Left kidney (tissue), 8 donors: ENCODE measurements at places on chromosomes 3 and 15. TPM values are rescaled to one million over a fixed set of nuclear protein-coding genes. Genes with fewer than 3 reads are reported as not detected.

The FBXO40 gene
- 0.02 TPM for polyA plus RNA-seq

DNA sequence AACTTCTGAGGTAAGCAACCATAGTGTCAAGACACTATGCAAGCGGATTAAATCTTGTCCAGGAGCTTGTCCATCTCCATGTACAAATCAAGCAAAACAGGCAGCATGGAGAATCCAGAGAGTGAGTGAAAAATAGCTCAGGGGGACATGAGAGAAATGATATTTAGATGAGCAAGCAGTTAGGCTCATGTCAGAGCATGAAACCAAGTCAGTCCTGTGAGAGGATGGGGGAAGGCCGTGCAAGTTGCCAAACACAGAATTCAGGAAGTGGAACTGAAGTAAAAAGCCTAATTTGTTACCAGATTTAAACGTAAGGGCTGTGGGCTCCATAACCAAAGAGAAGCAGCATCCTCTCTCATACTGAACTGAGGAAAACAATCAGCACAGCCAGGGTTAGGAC lies 995.9 kb downstream of the MCTP2 start:
- DNase-seq: no peak

The APOD gene
- polyA plus RNA-seq: 13.3 TPM

DNA sequence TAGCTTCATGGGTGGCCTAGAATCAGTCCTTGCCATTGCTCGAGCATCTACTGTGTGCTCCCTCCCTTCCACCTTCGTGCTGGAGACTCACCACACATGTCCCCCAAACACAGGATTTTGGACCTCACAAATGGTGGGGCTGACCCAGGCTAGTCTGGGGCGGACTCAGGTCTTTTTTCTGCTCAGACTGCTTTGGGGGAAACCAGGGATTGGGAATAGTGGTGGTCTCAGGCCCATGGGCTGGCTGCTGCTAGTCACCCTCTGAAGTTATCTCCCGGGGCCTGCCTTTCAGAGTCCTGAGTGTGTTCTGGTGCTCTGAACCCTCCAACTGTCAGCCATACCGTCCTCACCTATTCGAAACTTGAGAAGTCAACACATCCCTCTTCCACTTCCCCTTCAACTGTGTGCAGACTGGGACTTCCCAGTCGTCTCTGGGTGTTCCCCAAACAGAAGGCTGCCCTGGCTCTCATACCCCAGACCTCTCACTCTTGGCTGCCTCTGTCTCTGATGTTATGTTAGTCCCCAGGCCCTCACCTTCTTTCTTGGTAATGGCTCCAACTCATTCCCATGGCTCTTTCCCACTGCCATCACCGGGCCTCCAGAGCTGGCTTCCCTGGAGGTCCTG lies 46.0 kb downstream of the PPCDC start:
- no peak for DNase-seq

- no peak for DNase-seq
Measured at GRCh38 chr3:152583963-152584362, 251.0 kb upstream of the P2RY1 start.

DNA sequence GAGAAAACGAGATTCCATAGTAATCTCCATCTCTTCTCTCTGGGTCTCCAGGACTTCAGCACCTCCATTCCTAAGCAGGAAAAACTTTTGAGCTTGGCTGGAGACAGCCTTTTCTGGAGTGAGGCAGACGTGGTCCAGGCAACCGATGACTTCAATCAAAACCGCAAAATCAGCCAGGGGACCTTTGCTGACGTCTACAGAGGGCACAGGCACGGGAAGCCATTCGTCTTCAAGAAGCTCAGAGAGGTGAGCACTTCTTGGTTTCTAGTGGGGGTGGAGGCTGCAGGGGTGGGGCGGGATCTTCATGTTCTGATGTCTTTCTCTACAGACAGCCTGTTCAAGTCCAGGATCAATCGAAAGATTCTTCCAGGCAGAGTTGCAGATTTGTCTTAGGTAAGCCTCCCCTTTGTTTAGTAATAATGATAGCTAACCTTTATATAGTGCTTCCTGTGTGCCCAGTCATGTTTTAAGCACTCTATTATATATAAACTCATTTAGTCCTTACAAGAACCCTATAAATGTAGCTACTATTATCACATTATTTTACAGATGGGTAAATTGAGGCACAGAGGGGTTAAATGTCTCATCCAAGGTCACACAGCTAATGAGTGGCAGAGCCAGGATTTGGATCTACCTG lies 35.0 kb upstream of the TATDN2 start:
- no peak for DNase-seq

DNA sequence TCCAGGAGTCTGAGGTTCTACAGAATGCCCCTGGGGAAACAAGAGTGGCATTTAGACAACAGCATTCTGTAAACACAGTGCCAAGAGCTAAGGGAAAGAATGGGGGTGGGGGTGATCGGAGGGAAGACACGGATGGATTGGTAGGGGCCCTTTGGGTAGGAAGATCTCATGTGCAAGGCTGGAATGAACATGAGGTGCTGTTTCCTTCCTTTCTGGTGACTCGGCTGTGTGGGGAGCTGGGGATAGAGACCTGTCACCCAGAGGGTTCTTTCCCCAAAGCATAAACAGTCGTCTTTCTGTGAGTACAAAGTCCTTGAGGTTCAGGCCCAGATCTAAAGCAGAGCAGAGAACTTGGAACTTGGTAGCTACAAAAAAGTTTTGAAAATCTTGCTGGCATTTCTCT lies 11.7 kb downstream of the TPM1 start:
- DNase-seq: no peak

- DNase-seq: no peak
Measured at GRCh38 chr3:156536524-156537316, 18.2 kb downstream of the SSR3 start.

DNA sequence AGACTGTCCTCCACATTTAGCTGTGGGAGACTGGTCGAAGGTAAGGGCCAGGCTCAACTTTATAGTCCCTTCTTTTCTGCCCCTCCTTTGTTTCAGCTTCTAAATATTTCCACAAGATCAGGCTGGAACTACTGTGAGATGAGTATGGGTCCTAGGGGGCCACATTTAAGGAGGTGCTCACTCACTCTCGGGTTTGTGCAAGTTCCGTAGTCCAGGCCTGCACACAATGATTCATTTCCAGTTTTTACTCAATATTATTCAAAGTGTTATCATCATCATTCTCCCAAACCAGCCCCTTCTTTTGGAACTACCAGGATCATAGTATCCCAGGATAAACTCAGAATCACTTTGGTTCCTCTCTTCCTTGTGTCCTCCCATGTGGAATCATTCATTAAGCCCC lies 289.1 kb downstream of the ADAMTSL3 start:
- no peak for DNase-seq

The ZKSCAN7 gene
- polyA plus RNA-seq: 19.4 TPM

- no peak for DNase-seq
Measured at GRCh38 chr3:7393944-7394605, 533.2 kb downstream of the GRM7 start.

The DNAJB8 gene
- polyA plus RNA-seq: not detected
